ENCODE measurements at places on chromosomes 7 and 10.
A peak's percentile ranks its signal among the peaks of the same experiment; 100 is the strongest.

DNA sequence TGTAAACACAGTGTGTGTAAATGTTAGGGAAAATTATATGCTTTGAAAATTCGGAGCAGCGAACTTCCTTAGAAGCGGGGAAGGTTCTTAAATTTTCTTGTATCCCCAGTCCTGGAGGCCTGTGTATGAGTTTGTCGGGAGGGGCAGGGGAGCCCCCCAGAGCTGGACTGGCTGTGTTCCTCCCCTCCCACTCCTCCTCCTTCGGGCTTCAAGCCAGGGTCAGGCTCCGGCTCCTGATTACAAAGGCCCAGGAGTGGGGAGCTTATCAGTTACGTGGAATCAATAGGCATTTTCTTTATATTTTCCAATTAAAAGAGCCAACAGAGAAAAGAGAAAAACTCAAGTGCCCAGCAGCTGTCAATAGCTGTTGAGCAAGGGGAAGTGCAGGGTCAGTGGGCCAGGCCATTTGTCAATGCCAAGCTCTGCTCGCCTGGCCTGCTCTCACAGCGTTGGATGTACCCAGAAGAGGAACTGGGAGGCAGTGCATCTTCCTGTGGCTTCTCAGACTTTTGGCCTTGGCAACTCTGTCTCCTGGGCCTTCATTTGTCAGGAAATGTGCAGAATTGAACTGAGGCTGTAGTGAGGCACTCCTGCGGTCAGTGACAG lies 156.9 kb upstream of the PCBD1 start:
- no peak for DNase-seq

GRCh38 chr7:143494622-143495021 lies 16.9 kb downstream of the TAS2R41 start:
- DNase-seq: no peak

DNA sequence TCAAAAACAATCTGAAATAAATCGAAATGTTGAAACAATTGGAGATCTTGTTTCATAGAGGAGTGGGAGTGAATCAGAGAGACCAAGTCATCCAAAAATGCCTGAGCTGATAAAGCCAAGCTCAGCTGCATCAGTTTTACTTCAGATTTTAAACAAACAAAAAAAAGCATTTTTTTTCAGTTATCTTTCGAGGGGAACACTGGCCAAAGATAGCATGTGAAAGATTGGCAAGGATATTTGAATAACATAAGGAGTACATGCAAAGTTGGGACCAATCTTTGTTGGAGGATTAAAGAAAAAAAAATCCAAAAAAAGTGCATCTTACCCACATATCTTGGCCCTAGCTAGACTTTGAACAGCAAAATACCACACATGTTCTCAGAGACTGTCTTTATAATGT lies 47.2 kb downstream of the RHOBTB1 start:
- DNase-seq: no peak

DNA sequence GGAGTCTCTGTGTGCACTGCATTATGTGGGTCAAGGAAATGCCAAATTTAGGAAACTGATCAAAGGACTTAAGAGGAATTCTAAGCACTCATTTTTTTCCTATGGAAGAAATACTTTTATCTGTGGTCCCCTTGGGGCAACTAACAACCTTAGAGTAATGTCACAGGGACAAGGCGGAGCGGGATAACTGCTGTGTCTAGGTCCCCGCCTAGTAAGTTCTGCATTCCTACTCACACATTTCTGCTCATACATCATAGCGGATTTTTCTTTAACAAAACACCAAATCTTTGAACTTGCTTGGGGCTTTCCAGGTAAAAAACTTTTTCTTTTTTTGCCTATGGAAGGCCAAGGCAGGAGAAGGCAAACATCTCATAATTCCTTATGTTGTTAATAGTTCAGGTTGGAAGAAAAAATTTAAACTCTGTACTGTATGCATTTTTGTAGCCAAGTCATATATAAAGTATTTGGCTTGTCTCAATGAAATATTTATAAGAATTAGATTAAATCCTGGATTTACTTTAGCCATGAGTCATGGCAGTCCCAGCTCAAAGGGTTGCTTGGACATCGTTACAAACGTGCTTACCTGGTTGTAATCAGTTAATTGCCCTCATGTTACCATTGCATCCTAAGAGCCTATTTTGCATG lies 285.0 kb downstream of the PHTF2 start:
- DNase-seq: no peak

- peak; percentile 10 for DNase-seq
Measured at GRCh38 chr10:50501924-50502452, 121.8 kb downstream of the SGMS1 start.

DNA sequence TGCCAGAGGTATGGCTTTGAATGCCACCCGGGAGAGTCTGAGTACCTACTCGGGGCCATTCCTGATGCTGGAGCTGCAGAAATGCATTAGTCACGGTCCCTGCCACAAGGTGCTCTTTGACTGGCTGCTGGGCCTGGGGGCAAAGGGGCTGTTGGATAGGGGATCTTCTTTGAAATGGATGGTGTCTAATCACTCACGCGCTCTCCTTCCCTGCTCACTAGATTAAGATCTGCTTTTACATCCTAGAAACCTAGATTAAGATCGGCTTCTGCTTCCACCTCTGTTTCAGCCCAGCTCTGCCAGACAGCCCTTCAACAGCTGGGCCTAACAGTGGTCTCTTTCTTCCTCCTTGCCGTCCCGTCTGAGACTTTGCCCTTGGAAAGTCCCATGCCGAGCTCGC lies 57.2 kb downstream of the PAX2 start:
- peak; percentile 75 for DNase-seq

- no peak for DNase-seq
Measured at GRCh38 chr7:47383072-47383471, 198.8 kb downstream of the TNS3 start.

DNA sequence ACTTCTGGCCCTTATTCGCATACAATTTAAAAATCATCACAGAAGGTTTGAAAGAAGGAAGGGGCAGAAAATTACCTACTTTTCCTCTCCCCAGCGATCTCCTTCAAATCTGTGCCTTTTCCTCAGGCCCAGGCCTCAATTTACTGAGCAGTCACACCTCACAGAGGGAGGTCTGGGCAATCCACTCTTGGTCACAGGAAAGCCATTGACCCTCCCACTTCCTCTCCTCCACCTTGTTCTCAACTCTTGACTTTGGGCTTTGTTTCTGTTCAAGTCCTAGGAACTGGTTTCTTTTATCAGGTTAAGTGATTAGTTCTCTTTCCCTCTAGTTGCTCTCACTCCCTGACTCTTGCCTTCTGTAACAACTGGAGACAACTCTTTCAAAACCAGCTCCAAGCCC lies 37.0 kb upstream of the ATRNL1 start:
- DNase-seq: peak; percentile 50

DNA sequence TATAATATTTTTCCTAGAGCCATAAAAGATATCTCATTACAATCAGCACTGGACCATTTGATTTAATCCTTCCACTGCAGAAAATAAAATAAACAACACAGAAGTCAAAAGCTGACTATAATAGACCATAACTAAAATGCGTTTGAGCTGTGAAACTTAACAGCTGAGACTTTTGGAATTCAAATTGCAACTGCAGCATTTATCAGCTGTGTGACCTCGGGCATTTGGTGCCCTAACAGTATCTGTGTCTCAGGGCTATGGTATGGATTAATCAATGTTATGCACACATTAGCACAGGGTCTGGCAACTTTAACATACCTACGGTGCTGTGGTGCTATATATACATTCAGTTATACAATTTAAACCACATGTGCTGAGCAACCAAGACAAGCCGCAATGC lies 160.1 kb downstream of the COL28A1 start:
- DNase-seq: no peak

GRCh38 chr10:101829561-101830315 lies 11.5 kb upstream of the OGA start:
- peak; percentile 64 for DNase-seq

DNA sequence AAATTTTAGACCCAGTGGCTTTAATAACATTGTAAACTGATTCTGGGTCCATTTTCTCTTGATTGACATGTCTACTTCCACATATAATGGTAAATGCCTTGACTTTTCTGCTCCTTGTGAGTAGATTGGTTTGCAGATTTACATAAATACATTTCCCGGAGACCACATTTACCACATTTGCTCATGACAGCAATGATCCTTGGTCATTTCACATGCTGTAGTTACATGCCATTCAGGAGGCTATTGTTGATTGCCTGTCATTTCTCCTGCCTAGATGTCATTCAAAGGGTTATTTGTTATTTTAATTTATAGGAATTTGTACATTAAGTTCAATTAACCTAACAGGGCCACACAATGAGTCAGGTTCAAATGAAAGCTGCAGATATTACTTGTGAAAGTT lies 280.5 kb downstream of the CNTNAP2 start:
- no peak for DNase-seq

DNA sequence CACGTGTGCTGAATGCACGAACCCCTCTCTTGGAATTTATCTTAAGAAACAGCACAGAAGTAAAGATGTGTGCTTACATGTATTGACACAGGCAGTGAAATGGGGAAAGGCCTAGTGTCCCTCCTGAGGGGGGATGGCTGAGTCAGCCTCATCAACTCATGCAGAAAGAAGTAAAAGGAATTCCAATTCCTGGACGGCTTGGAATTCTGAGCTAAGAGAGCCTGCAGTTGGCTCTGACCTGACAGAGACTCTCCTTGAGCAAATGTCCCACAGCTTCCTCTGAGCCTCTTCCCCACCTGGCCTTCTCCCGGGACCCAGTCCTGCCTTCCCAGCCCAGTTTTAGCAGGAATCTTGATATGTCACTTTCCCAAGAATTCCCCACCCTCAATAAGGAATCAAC lies 542.4 kb upstream of the ADARB2 start:
- DNase-seq: no peak

DNA sequence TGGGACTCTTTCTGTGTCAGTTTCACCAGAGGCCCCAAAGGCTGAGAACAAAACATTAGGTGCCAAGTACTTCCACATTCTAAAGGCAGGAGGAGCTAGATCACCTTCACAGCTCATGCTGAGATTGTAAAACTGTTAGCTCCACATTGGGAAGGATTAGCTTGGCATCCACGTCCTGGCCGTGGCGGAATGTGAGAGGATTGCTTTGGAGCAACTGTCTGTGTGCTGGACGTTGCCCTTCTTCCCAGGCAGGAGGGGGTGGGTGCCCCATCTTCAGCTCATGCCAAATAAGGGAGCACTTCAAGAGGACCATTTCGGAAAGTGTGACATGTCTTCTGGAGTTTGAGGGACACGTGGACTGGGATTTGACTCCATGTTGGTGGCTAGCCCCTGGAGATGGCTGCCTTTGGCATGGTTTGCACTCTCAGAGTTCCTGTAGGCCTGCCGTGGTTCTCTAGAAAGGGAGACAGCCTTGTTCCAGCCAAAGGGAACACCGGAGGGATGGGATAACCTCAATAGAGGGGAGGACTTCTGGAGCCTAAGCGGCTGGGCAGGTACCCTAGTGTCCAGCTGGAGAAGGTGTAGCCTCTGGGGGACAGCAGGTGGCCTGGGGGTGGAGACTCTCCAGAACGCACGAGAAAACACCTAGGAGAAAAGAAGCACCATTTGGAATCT lies 19.9 kb upstream of the FMC1 start:
- DNase-seq: peak; percentile 60

- peak; percentile 51 for DNase-seq
Measured at GRCh38 chr10:22002591-22003176, 846 bp downstream of the DNAJC1 start.

DNA sequence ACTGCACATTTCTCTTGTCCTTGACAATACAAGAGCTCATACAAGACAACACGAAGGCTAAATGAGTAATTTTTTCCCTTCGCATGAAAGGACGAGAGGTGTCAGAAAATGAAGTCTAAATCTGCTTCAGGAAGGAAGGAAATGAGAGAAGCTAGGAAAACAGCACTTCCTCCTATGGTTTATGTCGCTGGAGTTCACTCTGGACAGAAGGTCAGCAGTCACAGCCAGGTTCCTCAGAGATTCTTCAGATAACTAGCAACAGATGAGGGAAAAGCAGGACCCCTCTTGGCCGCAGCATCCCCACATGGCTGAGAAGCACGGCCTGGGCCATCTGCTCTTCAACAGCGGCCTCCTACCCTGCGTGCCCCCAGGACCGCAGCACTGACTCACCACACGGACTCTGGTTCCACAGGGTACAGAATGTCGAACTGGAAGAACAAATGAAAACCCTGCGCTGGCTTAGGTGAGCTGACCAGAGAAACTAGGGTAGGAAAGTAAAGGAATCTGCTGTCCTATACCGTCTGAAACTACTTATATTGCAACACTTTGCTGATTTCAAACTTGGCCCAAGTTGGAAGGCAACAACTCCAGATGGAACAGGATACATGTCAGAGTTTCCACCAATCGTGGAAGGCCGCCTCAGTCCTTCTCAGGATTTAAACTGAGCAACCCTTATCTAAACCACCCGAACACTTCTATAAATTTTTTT lies 26.3 kb downstream of the DNMBP start:
- peak; percentile 45 for DNase-seq

GRCh38 chr7:117870448-117871130 lies 2.7 kb downstream of the CTTNBP2 start:
- no peak for DNase-seq

GRCh38 chr7:134473861-134474291 lies 15.0 kb upstream of the AKR1B1 start:
- DNase-seq: no peak

Data from ELF-1 (cell line).